Omental fat pad (tissue), 4 donors: ENCODE measurements at places on chromosomes 6 and 20. TPM values are rescaled to one million over a fixed set of nuclear protein-coding genes. Genes with fewer than 3 reads are reported as not detected.

GRCh38 chr6:7727086-7727945 lies 1.4 kb downstream of the BMP6 start:
- no peak for DNase-seq

DNA sequence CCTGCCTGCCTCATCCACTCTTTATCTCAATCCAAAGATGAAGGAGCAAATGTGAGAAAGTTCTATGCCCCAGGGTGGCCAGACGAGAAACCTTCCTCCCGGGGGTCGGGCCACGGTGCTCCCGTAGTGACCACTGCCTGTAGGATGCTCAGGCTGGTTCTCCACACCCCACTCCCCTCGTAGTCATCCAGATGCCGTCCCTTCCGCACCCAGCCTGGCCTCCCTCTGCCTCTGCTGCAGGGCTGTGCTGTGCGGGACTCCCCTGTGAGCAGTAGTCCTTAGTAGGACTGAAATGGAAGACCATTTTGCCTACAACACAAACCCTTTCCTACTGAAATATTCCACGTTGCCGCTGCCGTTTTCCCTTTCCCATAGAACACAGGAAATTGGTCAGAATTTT lies 2.0 kb downstream of the TMC2 start:
- DNase-seq = no peak

DNA sequence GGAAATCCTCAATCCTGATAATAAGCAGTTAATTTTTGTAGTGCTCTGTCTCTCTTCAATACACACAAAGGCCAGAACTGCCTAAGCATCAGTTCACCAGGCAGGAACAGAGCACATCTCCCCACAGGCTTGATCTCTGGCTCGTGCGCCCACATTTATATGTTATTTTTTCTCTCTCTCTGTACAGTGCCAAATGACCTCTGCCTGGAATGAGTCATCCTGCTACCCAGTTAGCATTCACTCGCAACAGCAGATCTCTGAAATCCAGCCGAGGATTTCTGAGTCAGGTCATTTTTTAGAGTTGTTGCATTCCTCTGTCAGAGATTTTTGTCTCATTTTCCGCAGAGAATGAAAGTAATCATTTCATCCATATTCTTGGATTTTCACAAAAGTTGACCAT lies 107.1 kb downstream of the COL12A1 start:
- no peak for DNase-seq

DNA sequence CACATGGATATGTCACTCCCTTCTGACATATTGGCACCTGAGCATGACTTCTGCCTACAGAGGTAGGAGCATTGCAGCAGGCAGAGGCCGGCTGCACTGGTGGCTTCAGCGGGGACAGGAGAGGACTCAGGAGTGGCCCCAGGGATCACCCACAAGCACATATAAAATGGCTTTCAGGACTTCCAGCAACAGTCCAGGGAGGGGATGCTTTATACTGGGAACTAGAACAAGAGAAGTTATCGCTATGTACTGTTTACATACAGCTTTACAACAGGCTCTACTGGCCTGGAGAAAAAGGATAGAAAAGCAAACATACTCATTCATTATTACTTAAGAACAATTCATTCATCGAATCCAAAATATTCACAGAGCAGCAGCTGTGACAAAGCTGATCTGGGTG lies 337.8 kb downstream of the THBS2 start:
- DNase-seq = no peak

GRCh38 chr6:45184937-45185336 lies 143.2 kb upstream of the RUNX2 start:
- no peak for DNase-seq

APOM gene
- 4.7 TPM for total RNA-seq

BANF2 gene
- not detected for total RNA-seq

GRIK2 gene
- total RNA-seq = 7.8 TPM
